ENCODE measurements at places on chromosomes 3 and 15.

- DNase-seq: no peak
These were observed 622.6 kb downstream of the NLGN1 start for GRCh38 chr3:174020156-174020555.

DNA sequence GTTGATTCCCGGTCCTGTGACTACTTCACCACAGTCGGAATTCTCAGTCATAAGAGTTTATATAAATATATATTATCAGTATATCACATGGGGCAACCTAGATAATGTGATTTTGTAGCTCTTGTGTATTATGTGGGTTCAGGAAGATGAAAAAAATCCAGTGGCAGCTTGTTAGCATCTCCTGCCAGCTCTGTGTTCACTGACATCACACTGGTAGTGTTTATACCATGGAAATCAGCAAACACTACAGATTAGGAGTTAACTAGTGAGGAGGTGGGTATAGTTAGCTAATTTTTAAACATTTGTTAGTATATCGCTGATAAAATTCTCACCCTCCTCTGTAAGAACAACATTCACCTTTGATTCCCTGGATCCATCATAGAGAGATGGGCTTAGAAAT lies 44.5 kb upstream of the KCNMB2 start:
- DNase-seq: no peak

GRCh38 chr3:30581067-30581585 lies 25.3 kb upstream of the TGFBR2 start:
- no peak for DNase-seq

GRCh38 chr15:58551764-58552504 lies 120.1 kb downstream of the LIPC start:
- no peak for DNase-seq

DNA sequence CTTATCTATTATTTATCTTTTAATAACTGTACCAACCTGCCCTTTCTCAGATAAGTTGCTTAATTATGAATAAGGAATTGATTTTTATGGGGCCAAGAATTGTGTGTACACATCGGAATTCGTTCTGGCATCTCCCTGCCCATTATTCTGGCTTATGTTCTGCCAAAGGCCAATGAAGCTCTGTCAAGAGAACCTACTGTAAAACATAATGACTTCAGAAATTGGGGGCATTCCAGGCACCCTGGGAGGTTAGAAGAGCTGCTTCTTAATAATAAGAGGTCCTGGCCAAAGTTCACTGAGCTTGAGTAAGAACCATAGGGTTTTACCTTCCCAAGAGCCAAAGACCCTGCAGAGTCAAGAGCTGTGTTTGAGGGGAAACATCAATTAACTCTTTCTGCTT lies 261.7 kb downstream of the SLC9A9 start:
- no peak for DNase-seq

- DNase-seq: no peak
These were observed 34.4 kb downstream of the DET1 start for GRCh38 chr15:88512078-88512477.

- DNase-seq: no peak
These were observed 9.9 kb upstream of the RPL29 start for GRCh38 chr3:52005571-52005986.

Measured in stimulated activated CD4-positive, alpha-beta T cell treated with anti-CD3 and anti-CD28 coated beads, Interleukin-1b, Interleukin-23, amount 100 ng/mL, for 1 hour (primary cell).